ENCODE measurements at places on chromosomes 5 and 9.
A peak's percentile ranks its signal among the peaks of the same experiment; 100 is the strongest.

GRCh38 chr9:124330011-124330697, 72.4 kb downstream of the NEK6 start:
- no peak for DNase-seq

DNA sequence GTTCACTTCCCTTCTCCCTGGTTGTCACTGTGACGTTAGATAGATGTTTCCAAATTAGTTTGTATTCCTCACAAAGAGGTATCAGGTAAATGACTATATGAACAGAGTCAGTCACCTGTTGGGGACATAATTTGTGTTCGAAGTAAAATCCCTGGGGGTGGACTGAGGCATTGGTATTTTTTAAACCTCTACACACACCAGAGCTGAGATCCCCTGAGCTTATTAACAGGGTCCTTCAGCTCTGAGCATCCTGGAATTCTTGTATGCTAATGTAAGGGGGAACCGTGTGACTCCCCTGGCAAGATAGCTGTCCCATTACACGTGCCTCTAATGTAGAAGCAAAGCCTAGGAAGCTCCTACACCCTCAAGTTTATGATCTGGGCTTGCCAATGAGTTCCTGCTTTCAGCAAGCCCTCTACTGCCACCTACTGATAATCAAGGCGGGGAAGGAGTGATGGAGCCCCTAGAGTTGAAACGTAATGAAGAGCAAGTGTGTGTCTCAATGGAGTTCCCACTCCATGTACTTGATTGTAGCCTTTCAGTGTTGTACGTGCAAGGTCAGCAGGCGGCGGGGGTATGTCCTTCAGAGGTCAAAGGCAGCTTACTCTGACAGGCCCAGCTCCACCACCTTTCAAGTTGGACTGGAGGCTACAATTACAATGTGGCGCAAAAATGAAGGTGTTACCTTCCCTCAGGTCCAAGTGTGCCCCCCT, 14.4 kb downstream of the PRKACG start:
- peak; percentile 28 for DNase-seq

DNA sequence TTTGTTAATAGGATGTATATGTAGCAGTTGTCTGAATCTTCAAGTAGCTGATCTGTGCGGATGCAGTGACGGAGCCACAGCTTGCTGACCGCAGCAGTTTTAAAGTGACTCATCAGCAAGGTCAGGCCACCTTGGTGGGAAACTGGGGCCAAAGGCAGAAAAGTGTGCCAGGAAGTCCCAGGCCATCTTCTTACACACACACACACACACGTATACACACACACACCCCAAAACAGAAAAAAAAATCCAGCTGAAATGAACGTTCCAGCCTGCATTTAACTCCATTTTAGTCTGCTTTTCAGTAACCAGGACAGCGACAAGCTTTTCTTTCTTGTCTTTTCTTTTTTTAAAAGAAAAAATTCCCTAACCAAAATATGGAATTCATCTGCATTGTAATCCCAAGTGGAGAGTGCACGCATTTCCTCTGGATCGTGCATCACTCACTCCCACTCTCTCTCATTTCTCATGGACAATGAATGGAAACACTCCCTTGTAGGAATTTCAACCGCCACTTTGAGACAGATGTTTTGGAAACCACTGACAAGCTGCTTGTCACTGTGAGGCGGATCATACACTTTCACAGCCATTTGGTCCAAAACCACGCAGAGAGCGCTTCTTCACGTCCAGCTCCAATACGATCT, 103.9 kb downstream of the LHFPL2 start:
- DNase-seq, result no peak

DNA sequence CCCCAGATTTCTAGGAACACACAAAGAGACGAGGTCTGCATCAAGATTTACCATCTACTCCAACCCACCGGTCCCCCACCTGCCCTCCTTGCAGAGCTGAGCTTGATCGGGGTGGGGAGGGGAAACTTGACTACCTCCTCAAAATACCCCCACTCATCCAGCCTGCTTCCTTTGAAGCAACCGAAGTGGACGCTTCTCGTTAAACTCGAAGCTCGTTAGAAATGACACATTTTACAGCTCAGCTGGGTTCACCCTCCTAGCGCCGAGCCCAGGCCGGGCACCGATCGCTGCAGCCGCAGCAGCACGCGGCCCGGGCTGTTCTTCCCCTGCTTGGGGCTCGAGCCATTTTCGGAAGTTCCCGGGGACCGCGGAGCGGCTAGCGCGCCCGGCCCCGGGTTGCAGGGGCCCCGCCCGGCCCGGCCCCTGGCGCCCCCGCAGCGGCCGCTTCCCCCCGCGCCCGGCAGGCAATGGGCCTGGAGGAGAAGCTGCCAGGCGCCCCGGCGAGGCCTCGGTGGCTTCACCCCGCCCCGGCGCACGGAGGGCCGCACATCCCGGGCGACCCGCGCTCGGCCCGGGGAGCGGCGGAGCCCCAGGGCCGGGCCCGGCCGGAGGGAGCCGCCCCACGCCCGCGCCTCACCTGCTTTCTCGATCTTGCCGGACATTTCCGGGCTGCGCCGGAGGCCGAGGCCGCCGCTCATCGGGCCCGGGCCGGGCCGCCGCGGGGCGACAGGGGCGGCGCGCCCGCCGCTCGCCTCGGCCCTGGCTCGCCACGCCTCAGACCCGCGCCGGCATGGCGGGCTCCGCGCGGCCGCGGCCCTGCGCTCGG, 530 bp downstream of the RAPGEF1 start:
- DNase-seq, result no peak

GRCh38 chr5:88644676-88645075, 238.3 kb downstream of the MEF2C start:
- DNase-seq, result no peak

GRCh38 chr9:125883565-125884217, 136.5 kb downstream of the PBX3 start:
- no peak for DNase-seq

GRCh38 chr9:93536874-93537273, 39.5 kb upstream of the PHF2 start:
- no peak for DNase-seq

- no peak for DNase-seq
These were observed 205.4 kb downstream of the CDH18 start for GRCh38 chr5:19782566-19782965.

GRCh38 chr9:108928386-108928785, 5.5 kb downstream of the ELP1 start:
- DNase-seq, result no peak

- DNase-seq, result no peak
These were observed 99.2 kb upstream of the IQGAP2 start for GRCh38 chr5:76303921-76304320.

DNA sequence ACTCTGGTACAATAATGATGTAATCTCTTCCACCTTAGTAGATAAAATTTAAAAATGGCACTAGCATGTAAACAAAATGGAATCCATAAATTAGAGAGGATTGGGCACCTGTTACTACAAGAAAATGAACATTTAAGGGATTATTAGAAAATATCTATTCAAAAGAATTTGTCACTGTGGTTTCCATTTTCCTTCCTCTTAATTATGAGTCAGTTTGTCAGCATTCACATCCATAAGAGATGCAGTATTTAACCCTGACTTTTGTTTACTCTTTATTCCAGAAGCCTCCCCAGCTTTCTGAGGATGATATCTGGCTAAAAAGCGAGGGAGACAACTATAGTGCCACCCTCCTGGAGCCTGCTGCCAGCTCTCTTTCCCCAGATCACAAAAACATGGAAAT, 72.1 kb downstream of the C9orf152 start:
- DNase-seq, result no peak

GRCh38 chr5:180844432-180844831, 16.6 kb downstream of the ZFP62 start:
- no peak for DNase-seq

GRCh38 chr5:112979723-112980122, 3.1 kb downstream of the DCP2 start:
- no peak for DNase-seq

DNA sequence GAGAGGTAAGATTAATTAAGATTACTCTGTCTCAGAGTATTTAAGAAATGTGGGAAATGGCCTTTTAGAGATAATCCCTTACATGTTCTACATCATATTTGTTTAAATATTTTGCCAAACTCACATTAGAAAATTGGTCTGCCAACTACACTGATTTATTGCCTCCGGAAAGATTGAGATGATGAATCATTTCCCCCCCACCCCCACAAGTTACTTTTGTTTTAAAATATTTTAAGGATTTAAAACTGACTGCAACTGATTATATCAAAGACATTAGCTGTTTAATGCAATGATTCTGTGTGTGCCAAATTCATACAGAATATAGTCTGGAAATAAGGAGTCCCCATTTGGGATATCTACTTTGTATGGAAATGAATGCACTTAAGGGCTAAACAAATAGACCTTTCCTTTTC, 674.4 kb downstream of the PRR16 start:
- DNase-seq, result no peak

DNA sequence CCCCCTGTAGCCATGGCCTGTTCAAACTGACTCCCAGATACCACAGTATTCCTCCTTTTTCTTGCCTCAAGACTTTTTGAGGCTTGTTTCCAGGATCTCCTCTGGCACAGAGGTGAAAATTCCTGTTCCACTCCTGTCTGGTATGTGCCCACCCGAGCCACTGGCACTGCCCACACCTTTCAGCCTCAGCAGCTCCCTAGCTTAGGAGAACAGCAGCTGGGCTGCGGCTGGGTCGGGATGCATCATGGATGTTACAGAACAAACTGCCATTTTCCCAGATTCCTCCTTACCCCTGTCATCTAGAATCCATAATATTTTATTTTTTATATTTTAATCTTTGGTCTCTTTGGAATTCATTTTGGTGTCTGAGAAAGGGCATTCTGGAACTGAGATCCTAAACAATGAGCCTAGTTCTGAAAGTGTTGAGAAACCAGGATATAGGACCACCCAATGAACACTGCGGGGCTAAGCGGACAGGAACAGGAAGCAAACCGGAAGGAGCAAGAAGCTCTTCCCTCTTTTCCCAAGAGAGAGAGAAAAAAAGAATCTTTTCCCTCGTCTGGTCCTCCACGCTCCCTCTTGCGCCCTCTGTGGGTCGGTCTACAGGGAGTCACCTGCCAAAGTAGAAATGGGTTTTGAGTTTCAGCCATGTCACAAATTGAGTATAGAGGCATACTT, 12.5 kb downstream of the OR2S2 start:
- peak; percentile 54 for DNase-seq

- DNase-seq, result no peak
These were observed 69.8 kb upstream of the CNTLN start for GRCh38 chr9:17065062-17065461.

- DNase-seq, result no peak
These were observed 57.3 kb upstream of the HSPB3 start for GRCh38 chr5:54398191-54398590.

DNA sequence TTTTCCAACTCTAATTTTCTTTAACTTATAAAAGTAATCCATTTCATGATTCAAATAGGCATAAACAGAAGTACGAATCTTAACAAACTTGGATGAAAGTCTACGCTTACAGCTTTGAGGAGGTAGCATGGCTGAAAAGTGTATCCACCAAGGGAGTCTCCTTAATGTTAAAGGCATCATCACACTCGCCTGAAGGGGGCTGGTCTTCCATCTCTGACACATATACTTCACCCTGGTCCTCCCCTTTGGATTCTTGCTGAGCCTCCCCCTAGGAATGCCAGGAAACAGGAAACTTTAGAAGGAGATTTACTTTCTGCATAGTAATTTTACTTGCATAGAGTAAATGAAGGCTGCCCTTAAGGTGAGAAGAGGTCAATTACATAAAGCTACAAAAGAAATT, 10.3 kb upstream of the NME5 start:
- no peak for DNase-seq

- DNase-seq, result no peak
These were observed 70.6 kb downstream of the C9orf50 start for GRCh38 chr9:129550199-129550839.

- DNase-seq, result no peak
These were observed 59.3 kb upstream of the RIOK2 start for GRCh38 chr5:97242341-97242740.

DNA sequence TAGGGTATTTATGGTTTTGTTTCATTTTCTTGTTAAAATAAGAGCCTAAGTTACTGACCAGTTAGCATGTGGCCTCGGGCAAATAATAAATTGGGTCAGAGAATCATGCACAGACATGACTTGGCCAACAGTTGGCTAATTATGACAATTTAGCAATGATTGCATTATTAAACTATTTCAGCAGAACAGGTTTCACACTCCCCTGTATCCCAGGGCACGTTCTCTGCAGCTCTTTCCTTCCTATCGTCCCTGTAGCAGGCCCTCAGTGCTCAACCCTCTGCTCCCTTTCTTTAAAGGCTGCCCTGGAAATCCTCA, 167.9 kb downstream of the TSSK1B start:
- DNase-seq, result no peak

DNA sequence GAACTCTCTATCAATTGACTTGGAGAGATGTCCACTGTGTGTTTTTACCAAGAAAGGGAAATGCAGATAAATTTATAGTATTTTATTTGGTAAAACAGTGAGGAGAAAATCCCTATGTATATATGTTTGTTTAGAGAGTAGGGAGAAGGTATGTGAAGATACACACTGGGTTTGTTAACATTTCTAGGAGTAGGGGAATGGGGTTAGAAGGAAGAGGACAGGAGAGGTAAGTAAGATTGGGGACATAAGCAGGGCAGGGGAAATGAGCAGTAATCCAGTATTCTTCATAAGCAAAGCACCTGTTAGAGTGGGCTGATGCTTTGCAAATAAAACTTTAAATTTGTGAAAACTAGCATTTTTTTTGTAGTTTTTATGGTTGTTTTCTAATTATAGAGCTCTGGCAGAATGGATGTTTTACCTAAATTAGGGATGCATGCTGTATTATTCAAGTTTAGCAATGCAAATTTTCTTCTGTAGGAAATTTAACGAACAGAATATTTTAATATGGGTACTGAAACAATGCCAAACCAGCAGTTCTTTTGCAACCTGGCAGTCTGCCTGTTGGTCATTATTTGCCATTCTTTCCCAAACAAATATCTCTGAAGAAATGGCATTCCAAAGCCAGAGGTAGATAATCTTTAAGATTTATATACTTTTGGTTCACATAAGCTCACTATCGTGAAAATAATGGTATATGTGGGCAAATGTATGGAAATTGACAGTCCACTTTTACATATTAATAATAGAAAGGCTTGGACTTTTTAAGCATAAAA, 19.4 kb upstream of the DCP2 start:
- DNase-seq, result no peak

DNA sequence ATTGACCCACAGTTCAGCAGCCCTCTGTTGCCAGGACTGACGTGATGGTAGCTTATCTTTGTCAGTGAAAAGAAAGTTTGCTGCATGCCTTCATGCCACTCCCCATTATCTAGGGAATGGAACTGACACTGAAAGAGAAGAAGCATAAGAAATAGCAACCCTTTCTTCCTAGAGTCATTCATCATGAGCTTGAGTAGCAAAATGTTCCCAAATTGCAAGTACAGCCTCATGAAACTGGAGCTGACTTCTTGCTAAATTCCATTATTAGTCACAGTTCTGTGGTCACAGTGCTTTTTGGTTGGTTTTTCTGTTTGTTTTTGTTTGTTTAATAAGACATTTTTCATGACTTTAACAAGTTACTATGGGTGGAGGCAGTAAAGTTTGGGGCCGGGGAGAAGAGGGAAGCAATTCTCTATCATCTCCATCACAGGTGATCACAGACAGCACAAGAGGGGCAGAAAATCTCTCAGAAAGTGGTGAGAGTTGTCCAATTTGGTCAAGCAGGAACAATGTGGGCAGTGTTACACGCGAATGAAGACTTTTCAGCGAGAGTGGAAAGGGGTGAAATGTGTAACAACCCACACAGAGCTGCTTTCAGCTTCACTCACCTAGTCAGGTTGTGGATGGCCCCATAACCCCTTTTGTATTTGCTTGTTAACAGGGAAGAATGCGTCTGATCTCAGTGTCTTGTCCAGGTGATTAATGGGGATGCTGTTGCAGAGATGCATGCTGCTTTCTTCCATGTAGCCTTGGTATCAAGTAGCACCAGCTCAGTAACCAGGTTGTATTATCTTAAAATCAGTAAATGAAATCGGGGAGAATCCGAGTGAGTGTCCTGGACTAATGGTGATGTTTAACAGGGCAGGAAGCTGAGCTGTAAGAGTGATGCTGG, 440.4 kb downstream of the DMRT2 start:
- no peak for DNase-seq

Data from stimulated activated CD4-positive, alpha-beta T cell treated with anti-CD3 and anti-CD28 coated beads, Interleukin-1b, Interleukin-23, amount 100 ng/mL, for 24 hours (primary cell).